ENCODE measurements at places on chromosomes 7 and 10. TPM values are rescaled to one million over a fixed set of nuclear protein-coding genes. Genes with fewer than 3 reads are reported as not detected.

DNA sequence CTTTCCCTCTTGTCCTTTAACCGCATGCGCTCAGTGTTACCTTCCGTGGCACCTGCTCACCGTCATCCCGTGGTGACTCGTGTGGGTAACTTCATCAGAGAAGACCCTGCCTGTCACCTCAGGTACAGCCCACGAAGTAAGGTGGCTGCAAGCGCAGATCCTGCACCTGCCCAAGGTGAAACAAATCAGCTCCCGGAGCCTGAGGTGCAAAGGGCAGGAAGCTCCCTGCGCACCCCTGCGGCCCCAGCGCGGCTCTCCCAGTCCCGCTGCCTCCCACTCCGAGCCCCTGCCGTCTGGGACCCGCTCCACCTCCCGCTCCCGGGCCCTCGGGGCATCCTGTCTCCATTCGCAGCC, 110.9 kb upstream of the LANCL2 start:
- no peak for DNase-seq
- H3K27me3 ChIP-seq = no peaks in the 10 kb centered on the region
- no peaks in the 10 kb centered on the region for H3K36me3 ChIP-seq
- no peak overlapping the region for H3K4me3 ChIP-seq
- no peak overlapping the region for H3K27ac ChIP-seq

DNA sequence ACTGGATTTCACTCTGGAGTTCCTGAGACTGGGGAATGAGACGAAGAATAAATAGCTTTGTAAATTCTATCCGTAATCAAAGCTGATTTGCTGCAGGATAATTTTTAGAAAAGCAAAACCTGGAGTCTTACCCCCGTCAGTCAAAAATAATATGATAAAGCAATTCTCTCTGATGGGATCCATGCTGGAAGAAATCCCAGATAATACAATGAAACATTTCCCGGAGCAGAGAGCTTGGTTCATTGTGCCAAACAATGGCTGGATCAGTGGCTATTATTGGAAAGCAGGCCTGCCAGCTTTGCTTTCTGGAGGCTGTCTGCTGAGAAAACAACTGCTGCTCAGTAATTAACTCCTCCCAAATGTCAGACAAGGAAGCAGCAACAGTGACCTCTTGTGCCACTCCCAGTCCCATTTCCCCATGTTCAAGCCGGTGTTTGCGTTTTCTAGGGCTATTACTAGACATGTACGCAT, 609.4 kb upstream of the PCDH15 start:
- H3K4me1 ChIP-seq = no peaks in the 10 kb centered on the region
- H3K27ac ChIP-seq = no peak overlapping the region
- no peaks in the 10 kb centered on the region for H3K27me3 ChIP-seq
- no peaks in the 10 kb centered on the region for H3K36me3 ChIP-seq

GRCh38 chr10:131625041-131625440, 275.8 kb upstream of the PPP2R2D start:
- no peaks in the 10 kb centered on the region for H3K4me1 ChIP-seq
- no peak for DNase-seq
- H3K27ac ChIP-seq = no peak overlapping the region
- H3K27me3 ChIP-seq = 0 out of 2 replicates have a peak, but pooled peaks cover 3% of the 10 kb centered on the region

DNA sequence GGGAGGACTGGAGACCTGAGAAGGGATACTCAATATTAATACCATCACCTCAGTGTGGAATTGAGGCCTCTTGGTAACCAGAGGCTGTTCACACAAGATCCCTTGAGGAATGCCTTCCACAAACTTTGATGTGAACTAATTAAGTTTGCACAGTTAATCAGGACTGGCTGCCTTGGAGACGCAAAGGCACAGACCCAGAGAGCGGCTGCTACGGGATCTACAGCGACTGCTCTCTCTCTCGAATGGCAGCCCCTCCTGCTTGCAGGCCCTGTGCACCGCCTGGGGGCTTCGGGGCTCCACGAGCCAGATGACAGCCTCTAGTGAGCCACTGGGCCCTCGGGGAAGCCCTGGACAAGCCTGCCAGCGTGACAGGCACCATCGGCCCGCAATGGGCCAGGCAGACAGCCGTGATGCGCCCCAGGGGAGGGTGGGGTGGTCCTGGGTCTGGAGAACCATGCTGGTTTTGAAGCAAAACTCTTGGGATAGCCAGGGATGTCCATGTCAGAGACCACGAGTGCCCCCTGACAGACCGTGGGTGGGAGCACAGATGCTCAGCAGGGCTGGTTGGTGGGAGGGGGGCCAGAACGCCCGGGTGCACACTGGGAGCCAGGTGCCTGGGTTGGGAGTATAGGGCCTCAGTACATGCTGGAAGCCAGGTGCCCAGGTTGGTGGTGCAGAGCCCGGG, 195.6 kb downstream of the ELFN1 start:
- no peak overlapping the region for H3K27ac ChIP-seq
- DNase-seq = no peak
- H3K36me3 ChIP-seq = no peaks in the 10 kb centered on the region

GRCh38 chr10:104109908-104110662, 11.9 kb upstream of the SFR1 start:
- no peaks in the 10 kb centered on the region for H3K27me3 ChIP-seq
- DNase-seq = peak; percentile 90
- H3K4me1 ChIP-seq = peaks cover 11% of the 10 kb centered on the region
- H3K36me3 ChIP-seq = no peaks in the 10 kb centered on the region
- H3K4me3 ChIP-seq = no peak overlapping the region

GRCh38 chr10:70558871-70559810, 43.4 kb downstream of the PRF1 start:
- peaks cover 19% of the 10 kb centered on the region for H3K4me1 ChIP-seq
- H3K27ac ChIP-seq = peak overlapping the region; percentile 52
- H3K27me3 ChIP-seq = no peaks in the 10 kb centered on the region
- H3K4me3 ChIP-seq = peak overlapping the region; percentile 15

- no peaks in the 10 kb centered on the region for H3K27me3 ChIP-seq
- no peaks in the 10 kb centered on the region for H3K4me1 ChIP-seq
- no peak overlapping the region for H3K4me3 ChIP-seq
- no peak for DNase-seq
Observed at GRCh38 chr7:108947526-108947925, 377.9 kb downstream of the DNAJB9 start.

GRCh38 chr7:149525280-149525679, 27.7 kb upstream of the ZNF746 start:
- no peaks in the 10 kb centered on the region for H3K4me1 ChIP-seq
- DNase-seq = no peak
- no peaks in the 10 kb centered on the region for H3K27me3 ChIP-seq
- H3K4me3 ChIP-seq = no peak overlapping the region
- H3K36me3 ChIP-seq = no peaks in the 10 kb centered on the region
- H3K27ac ChIP-seq = no peak overlapping the region

GRCh38 chr7:69162931-69163670, 435.2 kb upstream of the AUTS2 start:
- no peaks in the 10 kb centered on the region for H3K27me3 ChIP-seq
- H3K27ac ChIP-seq = no peak overlapping the region
- no peak for DNase-seq
- H3K4me3 ChIP-seq = no peak overlapping the region
- no peaks in the 10 kb centered on the region for H3K36me3 ChIP-seq
- H3K4me1 ChIP-seq = no peaks in the 10 kb centered on the region

DNA sequence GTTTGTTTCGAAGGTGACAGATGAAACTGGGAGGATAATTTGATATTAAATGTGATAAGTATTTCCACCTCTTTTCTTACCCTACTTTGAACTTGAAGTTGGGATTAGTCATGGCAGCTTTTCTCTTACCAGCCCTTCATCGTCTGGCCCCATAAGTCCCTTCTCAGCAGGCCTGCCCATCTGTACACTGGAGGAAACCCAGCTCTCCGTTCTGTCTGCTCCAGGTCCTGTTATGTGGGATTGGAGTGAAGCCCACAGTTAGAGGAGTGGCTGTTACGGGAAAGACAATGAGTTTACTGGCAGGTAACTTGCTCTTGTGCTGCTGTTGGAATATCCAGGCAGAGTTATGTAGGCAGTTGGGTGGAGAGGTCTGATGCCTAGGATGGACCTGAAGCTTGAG, 127.3 kb downstream of the CAMK1D start:
- H3K4me1 ChIP-seq = no peaks in the 10 kb centered on the region
- H3K27me3 ChIP-seq = no peaks in the 10 kb centered on the region
- H3K27ac ChIP-seq = no peak overlapping the region
- DNase-seq = no peak
- no peak overlapping the region for H3K4me3 ChIP-seq
- no peaks in the 10 kb centered on the region for H3K36me3 ChIP-seq

DNA sequence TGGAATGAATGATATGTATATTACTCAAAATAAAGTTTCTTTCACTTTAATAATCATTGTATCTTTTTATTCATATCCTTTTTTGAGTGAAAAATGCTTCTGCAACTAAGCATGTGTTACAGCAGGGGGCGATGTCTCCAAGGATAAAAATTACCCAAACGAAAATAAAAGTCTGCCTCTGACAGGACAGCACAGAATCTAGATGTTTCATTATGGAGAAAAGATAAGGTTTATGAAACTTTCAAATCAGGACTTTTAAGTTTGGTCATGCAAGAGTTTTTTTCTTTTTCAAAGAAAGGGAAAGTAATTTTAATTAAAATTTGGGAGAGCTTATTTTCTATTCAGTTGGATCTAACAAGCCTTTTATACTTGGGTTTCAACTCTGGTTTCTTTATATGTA, 48.4 kb downstream of the TES start:
- peaks cover 43% of the 10 kb centered on the region for H3K4me1 ChIP-seq
- no peaks in the 10 kb centered on the region for H3K27me3 ChIP-seq
- peak; percentile 48 for DNase-seq
- H3K27ac ChIP-seq = peak overlapping the region; percentile 74
- H3K4me3 ChIP-seq = no peak overlapping the region
- peaks cover 6% of the 10 kb centered on the region for H3K36me3 ChIP-seq

DNA sequence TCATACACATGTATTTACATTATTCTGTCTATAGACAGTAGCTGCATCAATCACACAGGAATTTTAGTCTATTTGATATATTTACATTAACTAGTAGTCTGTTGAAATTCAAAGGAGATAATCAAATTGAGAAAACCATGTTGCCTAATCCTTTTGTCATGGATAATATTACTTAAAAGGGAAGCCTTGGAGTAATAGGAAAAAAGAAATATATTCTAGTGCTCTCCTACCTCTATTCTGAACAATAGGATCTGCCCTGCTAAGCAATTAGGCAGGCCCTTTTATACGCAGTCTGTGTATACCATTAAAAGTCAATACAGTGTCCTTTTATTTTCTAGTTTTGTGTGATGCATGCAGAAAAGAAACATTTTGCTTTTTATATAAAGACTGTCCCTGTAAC, 24.5 kb downstream of the UMAD1 start:
- no peaks in the 10 kb centered on the region for H3K4me1 ChIP-seq
- DNase-seq = no peak
- no peaks in the 10 kb centered on the region for H3K36me3 ChIP-seq
- H3K4me3 ChIP-seq = no peak overlapping the region

DNA sequence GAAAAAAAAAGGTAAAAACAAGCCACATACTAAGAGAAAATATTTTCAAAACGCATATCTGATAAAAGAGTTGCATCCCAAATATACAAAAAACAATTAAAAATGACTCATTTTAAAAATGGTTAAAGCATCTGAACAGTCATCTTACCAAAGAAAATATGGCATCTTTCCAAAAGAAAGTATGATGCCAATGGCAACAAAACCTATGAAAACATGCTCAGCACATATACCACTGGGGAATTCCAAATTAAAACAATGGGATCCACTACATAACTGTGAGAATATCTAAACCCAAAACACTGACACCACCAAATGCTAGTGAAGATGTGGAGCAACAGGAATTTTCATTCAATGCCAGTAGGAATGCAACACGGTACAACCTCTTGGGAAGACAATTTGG, 39.3 kb downstream of the VSTM2A start:
- H3K36me3 ChIP-seq = no peaks in the 10 kb centered on the region
- no peak overlapping the region for H3K4me3 ChIP-seq
- no peaks in the 10 kb centered on the region for H3K4me1 ChIP-seq

DOCK4 gene
- total RNA-seq = 2.2 TPM

CHCHD3 gene
- 73.5 TPM for total RNA-seq

MKLN1 gene
- 48.5 TPM for total RNA-seq

MYH16 gene
- total RNA-seq = 0.57 TPM

TAS2R5 gene
- total RNA-seq = 1.7 TPM

All from HCT116 (cell line).